GM18507 (cell line): ENCODE measurements at places on chromosomes 5 and 9.

GRCh38 chr5:116536316-116537083 lies 38.1 kb downstream of the SEMA6A start:
- DNase-seq = no peak

DNA sequence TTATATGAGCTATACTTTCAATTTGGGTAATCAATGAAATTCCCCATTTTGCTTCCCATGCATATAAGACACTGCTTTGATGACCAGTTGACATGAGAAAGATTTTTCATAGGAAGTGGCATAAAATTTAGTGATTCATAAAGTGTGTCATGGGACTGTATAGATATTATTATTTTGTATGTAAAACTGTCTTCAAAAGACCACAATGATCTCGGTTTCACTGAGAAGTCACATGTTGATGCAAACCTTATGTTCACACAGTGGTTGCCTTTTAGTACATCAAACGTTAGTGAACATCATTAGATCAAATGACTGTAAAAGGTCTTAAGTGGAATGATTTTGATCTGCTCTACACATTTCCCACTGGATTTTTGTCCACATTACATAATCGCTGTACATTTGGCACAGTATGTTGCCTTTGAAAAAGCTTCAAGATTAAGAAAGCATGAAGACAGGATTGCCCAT lies 349.2 kb upstream of the MEF2C start:
- DNase-seq = peak; percentile 7

DNA sequence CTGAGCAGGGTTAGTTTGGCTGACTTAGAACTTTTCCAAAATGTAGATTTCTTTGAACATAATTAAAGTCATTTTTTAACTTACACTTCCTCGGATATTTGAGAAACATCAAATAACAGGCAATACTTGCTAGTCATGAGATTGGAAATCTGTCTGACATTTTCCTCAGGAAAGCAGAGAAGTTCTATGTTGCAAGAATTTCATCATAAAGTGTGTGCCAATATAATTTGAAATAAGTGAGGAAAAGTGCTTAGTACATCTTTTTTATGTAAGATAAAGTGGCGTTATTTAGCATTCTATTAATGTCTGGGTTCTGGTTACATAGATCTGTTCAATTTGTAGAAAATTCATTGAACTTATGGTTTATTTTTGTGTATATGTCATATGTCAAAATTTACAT lies 48.7 kb upstream of the C5orf47 start:
- no peak for DNase-seq

DNA sequence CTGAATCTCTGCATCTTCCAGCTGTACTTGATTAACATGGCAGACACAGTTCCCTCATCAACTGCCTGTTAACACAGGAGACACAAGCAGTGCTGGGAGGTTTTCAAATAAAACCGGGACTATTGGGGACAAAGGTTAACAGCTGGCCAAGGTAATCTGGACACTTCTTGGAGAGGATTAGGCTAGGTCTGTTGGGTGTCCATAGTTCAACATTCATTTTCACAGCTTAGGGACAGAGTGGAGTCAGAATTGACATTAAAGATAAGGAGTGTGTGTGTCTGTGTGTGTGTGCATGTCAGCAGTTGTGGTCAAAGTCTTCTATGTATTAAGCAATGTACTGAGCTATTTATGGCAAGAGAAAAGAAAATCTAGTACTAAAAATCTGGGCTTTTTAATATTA lies 216.2 kb downstream of the MED10 start:
- no peak for DNase-seq

DNA sequence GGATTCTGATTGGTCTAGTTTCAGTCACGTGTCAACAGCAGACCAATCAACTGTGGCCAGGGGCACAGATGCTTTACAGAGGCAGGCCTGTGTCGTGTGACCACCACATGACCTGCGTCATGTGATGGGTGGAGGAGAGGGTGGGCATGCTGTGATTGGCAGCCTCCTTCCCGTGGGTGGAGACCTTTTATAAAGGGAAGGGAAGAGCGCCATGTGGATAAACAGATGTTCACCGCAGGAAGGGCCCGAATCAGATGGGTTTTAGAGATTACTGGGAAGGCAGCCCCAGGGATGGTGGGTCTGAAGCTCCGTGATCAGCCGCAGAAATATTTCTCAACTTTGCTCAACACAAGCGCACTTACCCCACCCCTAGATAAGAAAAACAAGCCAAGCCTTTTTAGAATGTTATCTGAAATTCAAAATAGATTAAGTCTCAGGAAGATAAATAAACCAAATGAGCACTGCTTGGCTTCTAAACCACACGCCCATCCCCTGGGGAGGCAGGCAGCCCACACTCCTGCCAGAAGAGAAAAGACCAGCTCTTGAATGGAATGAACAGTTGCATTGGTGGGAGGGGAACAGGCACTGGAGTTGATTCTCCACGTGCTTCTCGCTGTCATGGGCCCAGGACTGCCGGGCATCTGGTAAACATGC lies 43.6 kb downstream of the ROPN1L start:
- no peak for DNase-seq

DNA sequence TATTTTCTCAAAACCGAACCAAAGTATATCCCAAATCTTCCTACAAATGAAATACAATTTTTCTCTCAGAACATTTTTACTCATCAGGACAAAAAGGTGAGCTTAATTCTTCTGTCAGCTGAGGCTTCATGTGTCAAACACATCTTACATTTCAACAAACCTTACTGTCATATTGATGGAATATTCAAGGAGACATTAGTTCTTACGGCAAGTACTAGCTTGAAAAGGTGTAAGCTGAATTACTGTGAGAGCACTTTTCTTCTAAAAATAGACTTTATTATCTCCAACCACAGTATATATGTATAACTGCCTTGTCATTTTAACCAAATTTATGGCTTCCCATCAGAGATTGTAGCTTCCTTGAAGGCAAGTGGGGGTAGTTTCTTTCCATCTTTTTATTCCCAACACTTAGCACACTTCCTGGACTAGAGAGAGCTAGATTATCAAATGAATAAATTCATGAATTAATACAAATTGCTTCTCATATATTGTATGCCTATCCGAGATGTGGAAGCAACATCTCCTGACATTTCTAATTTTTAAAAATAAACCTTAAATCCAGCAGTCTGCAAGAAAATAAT lies 822.7 kb upstream of the DMAC1 start:
- DNase-seq = no peak

- no peak for DNase-seq
Measured at GRCh38 chr5:95913663-95914062, 48.0 kb downstream of the ELL2 start.

DNA sequence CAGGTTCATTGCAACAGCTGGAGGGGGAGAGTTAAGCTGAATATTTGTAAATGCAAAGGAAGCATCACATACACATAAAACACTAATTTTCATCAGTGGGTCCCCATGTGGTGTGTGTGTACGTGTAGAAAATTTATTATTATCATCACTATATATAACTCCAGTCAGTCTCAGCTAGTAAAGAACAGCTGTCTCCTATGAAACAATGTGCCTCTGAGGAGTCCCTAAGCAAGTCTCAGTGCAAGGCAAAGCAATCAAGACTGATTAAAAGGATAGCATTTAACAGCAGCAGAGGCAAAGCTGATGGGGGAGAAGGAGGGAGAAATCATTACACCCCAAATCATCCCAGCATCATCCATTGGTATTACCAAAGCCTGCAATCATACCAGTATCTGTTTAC lies 104.2 kb upstream of the MARCHF11 start:
- no peak for DNase-seq

- DNase-seq = no peak
Measured at GRCh38 chr5:118687100-118687499, 301.2 kb downstream of the DTWD2 start.

GRCh38 chr5:167525004-167525403 lies 766.4 kb upstream of the WWC1 start:
- no peak for DNase-seq

- DNase-seq = no peak
Measured at GRCh38 chr5:143931986-143932385, 120.0 kb downstream of the HMHB1 start.

DNA sequence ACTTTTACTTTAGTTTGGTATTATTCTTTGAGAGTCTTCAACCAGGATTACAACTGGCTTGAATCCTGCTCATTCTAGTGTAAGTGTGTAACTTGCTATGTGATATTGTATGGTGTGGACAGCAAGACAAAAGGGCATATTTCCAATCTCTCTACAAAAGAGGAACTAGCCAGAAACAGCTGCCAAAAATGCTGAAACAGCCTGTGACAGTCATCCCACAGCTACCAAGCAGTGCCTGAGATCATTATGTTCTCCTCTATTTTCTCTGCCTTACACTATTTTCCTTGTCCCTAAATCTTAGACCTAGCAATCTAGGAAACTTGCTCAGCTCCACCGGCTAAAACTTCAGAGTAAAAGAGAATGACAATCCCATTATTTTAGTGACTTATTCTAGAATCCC lies 42.8 kb downstream of the WDR41 start:
- no peak for DNase-seq

GRCh38 chr5:172881691-172882370 lies 47.8 kb downstream of the ERGIC1 start:
- DNase-seq = peak; percentile 33

- DNase-seq = no peak
Measured at GRCh38 chr9:549455-549997, 292.0 kb upstream of the DMRT1 start.

DNA sequence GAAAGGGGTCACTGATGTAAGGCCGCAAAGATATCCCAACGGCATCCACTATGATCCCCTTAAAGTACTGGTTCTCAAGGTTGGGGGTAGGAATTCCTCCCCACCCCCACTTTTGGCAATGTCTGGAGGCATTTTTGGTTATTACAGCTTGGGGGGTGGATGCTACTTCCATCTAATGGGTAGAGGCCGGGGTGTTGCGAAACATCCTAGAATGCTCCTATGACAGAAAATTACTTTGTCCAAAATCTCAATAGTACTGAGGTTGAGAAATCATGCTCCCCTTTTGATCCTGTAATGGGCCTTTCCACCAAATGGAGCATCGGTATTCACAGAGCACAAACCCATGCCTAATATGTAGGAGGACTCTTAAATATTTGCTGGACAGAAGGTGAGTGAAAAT lies 20.8 kb upstream of the TCERG1 start:
- no peak for DNase-seq

GRCh38 chr9:128420651-128421481 lies at the start of gene CERCAM:
Gene CERCAM (plus strand): TSS chr9:128420857. CDS start chr9:128420878, 21 bp downstream.
- DNase-seq = peak; percentile 59

DNA sequence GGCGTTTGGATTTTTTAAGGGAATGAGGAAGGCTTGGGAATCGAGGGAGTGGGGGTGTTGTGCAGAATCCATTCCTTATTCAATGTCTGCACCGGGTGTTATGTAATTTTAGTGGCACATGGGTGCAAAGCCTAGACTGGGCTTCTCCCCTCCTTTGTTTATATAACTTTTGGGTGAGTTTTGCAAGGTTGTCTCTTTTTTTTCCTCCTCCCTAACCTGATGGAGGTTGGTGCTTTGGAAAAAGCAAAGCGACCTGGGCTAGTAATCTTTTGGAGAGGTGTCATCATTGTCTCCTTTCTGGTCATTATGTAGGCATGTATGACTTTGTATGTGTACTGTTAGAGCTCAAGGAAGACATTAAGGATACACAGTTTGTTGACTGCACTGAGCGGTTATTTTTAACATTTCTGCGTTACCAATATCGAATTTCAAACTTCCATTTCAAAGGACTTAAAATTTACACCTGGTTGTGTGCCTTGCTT lies 3.1 kb downstream of the SMARCA2 start:
- no peak for DNase-seq

DNA sequence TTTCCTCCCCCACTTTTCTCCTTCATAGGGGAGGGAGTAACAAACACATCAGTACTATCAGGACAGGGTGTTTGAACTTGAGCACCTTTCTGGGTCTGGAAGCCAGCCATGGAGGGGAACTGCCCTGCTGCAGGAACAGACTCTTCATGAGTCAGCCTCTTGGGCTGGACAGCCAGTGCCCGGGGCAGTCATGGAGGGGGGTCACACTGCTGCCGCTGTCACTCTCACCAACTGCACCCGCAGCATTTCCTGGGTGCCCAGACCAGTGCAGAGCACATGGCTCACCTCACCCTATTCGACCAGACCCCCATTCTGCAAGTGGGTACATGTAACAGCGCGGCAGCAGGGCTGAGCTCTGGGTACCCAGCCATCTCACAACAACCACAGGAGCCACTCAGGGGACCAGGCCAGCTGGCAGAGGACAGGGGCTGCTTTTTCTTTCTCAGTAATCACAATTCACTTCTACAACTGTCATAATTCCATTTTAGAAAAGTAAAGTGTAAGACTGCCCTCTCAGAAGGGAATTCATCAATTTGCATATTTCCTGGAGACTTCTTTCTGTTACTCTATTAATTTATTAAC lies 118.4 kb downstream of the CTNND2 start:
- no peak for DNase-seq

DNA sequence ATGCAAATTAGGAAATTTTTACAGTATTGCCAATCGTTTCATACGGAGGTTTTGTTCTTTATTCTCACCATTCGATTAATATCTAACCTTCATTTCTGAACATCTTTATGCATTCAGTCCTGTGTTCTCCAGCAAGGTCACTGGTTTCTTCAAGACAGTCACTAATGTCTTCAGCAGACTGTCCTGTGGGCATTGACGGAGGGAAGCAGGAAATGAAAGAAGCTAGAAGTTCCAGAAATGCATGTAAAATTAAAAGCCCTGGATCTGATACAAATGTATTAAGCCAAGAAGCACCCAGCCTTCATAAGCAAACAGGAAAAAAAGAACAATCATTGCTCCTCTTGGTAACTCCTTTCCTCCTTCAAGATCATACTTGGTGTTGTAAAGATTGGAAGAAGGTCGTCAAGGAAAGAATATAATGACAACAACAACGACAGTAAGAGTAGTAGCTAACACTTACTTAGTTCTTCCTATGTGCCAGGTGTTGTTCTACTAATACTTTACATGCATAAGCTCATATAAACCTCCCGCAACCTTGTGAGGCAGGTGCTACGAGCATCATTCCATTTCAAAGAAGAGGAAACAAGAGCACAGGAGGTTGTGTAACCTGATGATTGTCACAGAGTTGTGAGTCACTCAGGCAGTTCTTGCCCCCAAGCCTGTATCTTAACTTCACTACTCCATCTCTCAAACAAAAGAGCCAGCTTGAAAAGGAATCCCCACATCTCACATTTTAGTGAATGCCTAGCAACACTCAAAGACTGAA lies 59.9 kb upstream of the CER1 start:
- DNase-seq = no peak

- DNase-seq = no peak
Measured at GRCh38 chr5:11040345-11040744, 279.3 kb upstream of the DAP start.
